Mesendoderm (in vitro differentiated cells): ENCODE measurements at places on chromosomes 7 and 10.

GRCh38 chr7:71182438-71182935 lies 50.5 kb downstream of the GALNT17 start:
- no peaks in the 10 kb centered on the region for H3K4me1 ChIP-seq
- no peak overlapping the region for H3K27ac ChIP-seq
- no peak overlapping the region for H3K4me3 ChIP-seq
- no peaks in the 10 kb centered on the region for H3K36me3 ChIP-seq
- DNase-seq: no peak

DNA sequence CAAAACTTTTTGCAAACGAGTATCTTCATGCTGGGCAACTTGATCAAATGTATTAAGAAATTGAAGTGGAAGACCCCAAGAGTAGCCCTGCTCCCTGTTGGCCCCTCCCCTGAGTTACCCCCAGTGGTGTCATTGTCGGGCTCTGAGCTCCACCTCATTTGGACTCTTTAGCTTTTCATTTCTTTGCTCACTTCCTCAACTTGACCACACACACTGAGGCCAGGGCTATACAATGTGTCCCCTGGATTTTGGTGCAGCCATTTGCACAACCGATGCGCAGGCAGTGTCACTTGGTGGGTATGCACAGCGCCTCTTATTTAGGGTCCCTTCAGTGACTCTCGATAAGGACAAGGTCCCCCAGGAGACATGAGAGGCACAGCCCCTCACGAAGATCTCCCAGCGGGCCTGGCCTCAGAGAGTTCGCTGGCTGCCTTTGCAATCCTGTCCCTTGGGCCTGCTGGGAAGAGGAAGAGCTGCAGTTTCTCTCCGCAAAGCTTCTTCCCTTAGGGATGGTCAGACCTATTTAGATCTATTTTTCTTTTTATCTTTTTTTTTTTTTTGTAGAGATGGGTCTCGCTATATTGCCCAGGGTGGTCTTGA lies 2.5 kb upstream of the MUC3A start:
- H3K36me3 ChIP-seq: no peaks in the 10 kb centered on the region
- no peaks in the 10 kb centered on the region for H3K27me3 ChIP-seq
- H3K27ac ChIP-seq: no peak overlapping the region

DNA sequence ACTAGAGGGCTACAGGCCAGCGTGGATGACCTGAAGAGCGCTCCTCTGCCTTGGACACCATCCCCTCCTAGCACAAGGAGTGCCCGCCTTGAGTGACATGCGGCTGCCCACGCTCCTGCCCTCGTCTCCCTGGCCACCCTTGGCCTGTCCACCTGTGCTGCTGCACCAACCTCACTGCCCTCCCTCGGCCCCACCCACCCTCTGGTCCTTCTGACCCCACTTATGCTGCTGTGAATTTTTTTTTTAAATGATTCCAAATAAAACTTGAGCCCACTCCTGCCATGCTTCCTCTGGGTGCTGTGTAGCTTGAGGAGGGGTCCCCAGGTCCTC lies 4.5 kb downstream of the SNCG start:
- no peak for DNase-seq
- no peak overlapping the region for H3K4me3 ChIP-seq
- peaks cover 13% of the 10 kb centered on the region for H3K4me1 ChIP-seq
- no peaks in the 10 kb centered on the region for H3K27me3 ChIP-seq
- H3K27ac ChIP-seq: no peak overlapping the region
- no peaks in the 10 kb centered on the region for H3K36me3 ChIP-seq

- H3K4me3 ChIP-seq: no peak overlapping the region
- no peak overlapping the region for H3K27ac ChIP-seq
- peaks cover 18% of the 10 kb centered on the region for H3K4me1 ChIP-seq
- no peaks in the 10 kb centered on the region for H3K36me3 ChIP-seq
Observed at GRCh38 chr10:69344591-69345252, 66.4 kb downstream of the HK1 start.

DNA sequence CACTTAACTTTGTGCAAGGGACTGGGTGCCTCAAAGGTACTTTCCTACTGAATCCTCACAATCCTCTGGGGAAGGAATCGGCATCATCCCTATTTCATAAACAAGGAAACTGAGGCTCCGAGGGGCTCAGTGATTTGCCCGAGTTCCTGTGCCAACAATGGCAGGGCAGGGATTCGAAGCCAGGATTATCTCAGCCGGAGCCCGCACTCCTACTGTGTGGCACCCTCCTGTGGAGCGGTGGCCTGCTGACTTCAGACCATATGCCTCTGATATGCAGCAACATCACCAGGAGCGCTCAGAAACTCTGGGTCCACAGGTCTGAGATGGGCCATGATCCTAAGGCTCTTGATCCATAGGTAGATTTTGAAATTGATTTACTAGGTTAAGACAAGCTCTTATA lies 46.6 kb downstream of the PODXL start:
- H3K4me1 ChIP-seq: peaks cover 3% of the 10 kb centered on the region
- no peaks in the 10 kb centered on the region for H3K27me3 ChIP-seq
- H3K27ac ChIP-seq: no peak overlapping the region
- H3K4me3 ChIP-seq: no peak overlapping the region
- DNase-seq: no peak
- H3K36me3 ChIP-seq: peaks cover 11% of the 10 kb centered on the region

- H3K4me3 ChIP-seq: no peak overlapping the region
- DNase-seq: no peak
- H3K27me3 ChIP-seq: no peaks in the 10 kb centered on the region
- no peaks in the 10 kb centered on the region for H3K4me1 ChIP-seq
- no peak overlapping the region for H3K27ac ChIP-seq
Observed at GRCh38 chr10:38146579-38147333, 52.6 kb downstream of the ZNF37A start.
